ENCODE measurements at places on chromosomes 16 and 17.
A peak's percentile ranks its signal among the peaks of the same experiment; 100 is the strongest.

DNA sequence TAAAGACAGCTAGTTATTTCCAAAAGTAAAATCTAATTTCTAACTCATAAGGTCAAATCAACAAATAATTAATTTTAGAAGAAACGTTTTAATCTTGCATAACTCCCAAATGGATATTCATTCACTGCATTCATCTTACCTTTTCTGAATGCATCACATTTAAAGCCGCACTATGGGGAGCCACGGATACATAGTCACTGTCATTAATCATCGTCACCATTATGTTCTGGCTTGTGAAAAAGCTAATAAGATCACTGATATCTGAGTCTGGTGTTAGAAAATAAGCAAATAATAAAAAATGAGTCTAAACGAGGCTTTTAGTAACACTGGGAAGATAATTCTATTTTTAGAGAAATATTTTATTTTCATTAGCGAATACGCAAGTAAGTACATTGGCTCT is 42.4 kb upstream of the ABCA10 start:
- no peak for DNase-seq

- DNase-seq, result no peak
These were observed 6.2 kb downstream of the VAT1L start for GRCh38 chr16:77794586-77794985.

DNA sequence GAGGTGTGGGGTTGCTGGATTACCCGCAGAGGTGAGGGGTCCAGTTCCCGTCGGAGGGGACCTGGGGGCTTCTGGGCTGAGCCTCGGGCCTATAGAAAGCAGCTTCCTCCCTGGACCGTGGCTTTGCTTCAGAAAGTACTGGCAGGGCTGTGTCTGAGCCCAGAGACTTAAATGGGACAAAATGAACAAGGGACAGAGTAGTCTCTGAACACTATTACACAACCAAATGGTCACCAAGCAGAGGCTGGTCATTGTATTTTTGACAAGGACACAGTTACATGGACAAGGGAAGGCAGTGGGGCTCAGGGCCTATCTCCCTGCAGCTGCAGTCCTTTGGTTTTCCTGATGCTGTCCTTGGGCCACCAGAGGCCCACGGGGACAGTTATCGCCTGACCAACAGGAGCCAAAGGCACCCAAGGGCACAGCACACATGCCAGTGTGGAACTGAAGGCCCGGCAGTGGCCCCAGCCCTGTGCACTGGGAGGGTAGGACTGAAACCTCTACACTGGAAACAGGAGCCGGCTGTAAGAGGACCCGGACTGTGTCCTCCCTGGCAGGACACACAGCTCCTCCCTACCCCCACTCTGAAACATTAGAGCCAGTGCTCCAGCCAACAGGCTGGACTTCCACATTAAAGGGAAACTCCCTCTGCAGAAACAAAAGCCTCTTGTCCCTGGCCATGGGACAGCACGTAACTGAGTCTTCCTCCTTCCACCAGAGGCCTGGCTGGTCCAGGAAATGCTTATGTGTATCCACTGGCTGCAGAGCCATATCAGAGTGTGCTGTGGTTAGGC is 26.0 kb upstream of the ERN1 start:
- DNase-seq, result peak; percentile 30

DNA sequence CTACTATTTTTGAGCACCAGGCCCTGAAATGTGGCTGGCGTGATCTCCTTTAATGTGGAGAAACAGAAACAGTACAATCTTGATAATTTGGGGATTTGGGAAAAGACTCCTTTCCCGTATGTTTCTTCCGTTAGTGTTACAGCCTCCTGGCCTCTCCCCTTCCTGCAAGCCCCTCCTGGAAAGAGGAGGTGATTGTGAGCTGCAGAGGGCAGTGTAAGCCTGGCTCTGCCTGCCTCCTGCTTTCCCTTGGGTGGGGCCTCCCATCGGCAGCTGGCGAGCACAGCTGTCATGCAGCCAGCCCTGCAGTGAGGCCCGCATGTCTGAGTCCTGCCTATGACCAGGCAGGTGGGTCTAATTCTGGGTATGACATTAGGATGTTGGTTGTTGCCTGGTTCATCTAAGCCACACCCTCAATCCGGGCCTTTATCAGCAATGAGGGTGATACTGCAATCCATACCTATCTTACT is 48.7 kb upstream of the WSB1 start:
- DNase-seq, result peak; percentile 77

DNA sequence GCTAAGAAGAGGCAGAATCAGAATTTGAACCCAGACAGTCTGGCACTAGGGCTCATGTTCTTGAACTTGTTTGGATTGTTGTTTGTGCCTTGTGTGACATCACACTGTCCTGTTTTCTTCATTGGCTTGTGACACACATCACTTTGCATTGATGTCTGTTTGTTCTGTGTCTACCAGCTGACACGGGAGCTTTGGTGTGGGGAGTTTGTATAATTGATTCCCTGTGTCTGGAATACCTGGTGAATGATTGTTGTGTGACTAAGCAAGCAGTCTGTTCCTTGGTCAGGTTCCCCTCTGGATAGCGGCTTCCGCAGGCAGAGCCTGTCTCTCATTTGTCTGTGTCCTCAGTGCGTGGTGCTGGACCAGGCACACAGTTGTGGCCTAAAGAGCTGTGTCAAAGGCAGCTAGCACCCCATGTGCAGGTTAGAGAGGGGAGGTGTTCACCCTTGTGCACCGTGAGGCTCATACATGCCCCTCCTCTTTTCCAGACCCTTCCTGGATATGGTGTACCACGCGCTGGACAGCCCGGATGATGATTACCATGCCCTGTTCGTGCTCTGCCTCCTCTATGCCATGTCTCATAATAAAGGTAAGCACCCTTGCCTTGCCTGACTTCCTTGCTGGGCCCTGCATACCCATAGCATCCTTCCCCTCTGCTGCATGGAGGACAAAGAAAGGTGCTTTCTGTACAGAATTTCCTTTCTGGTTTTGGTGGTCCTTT is 80.1 kb downstream of the CLEC16A start:
- no peak for DNase-seq

- peak; percentile 12 for DNase-seq
These were observed 204.7 kb upstream of the GOT2 start for GRCh38 chr16:58938811-58939210.

- no peak for DNase-seq
These were observed 575.7 kb upstream of the CDH5 start for GRCh38 chr16:65790768-65791167.

DNA sequence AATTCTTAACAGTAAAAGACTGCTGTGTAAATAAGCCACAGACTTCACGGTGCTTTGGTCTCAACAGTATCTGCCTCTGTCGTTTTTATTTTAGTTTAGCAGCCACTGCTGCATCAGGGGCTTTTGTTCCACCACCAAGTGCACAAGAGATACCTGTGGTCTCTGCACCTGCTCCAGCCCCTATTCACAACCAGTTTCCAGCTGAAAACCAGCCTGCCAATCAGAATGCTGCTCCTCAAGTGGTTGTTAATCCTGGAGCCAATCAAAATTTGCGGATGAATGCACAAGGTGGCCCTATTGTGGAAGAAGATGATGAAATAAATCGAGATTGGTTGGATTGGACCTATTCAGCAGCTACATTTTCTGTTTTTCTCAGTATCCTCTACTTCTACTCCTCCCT is 7.9 kb downstream of the HERPUD1 start:
- no peak for DNase-seq

- no peak for DNase-seq
These were observed 202.8 kb upstream of the FOXF1 start for GRCh38 chr16:86307514-86307903.

DNA sequence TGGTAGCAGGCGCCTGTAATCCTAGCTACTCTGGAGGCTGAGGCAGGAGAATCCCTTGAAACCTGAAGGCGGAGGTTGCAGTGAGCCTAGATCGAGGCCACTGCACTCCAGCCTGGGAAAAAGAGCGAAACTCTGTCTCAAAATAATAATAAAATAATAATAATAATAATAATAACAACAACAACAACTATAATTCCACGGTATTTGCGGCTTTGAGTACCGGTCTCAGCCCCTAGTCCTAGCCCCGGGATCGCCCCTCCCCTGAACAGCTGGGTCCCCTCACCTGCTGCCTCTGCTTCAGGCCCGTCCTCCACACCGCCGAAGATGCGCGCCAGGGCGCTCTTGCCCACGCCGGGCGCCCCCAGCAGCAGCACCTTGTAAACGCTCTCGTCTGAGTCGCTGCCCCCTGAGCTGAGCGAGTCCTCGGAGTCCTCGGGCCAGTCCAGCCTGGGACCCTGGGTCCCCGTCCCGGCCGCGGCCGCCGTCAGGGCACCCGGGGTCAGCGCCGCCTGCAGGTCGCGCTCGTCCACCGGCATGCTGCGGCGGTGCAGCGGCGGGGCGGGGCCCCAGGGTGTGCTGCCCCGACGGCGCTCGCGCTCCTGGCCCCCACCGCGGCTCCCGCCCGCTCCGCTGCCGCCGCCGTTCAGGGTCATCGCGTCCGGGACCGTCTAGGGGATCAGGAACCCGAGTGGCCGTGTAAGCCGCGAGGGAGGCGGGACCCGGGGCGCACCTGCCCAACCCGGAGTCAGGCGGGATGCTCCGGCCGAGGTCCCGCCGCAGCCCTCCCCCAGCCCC is 611 bp downstream of the RRAD start:
- DNase-seq, result peak; percentile 48

DNA sequence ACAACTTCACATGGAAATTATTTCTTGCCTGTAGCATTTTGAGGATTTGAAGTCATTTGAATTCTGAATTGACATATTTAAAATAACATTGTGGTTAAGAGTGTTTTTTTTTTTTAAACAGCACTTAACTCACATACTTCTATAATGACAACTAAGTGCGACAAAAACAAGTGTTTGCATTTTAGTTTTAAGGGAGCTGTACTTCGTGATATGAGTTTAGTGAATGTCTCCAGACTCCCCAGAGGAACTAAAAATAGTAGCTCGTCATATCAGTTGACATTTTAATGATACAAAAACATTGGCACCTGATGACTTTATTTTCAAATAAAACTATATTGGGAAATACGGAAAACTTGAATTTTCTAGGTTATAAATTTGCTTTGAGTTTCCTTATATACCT is 389.6 kb upstream of the MON1B start:
- no peak for DNase-seq

GRCh38 chr17:63153488-63153887 is 187.5 kb downstream of the TANC2 start:
- no peak for DNase-seq

DNA sequence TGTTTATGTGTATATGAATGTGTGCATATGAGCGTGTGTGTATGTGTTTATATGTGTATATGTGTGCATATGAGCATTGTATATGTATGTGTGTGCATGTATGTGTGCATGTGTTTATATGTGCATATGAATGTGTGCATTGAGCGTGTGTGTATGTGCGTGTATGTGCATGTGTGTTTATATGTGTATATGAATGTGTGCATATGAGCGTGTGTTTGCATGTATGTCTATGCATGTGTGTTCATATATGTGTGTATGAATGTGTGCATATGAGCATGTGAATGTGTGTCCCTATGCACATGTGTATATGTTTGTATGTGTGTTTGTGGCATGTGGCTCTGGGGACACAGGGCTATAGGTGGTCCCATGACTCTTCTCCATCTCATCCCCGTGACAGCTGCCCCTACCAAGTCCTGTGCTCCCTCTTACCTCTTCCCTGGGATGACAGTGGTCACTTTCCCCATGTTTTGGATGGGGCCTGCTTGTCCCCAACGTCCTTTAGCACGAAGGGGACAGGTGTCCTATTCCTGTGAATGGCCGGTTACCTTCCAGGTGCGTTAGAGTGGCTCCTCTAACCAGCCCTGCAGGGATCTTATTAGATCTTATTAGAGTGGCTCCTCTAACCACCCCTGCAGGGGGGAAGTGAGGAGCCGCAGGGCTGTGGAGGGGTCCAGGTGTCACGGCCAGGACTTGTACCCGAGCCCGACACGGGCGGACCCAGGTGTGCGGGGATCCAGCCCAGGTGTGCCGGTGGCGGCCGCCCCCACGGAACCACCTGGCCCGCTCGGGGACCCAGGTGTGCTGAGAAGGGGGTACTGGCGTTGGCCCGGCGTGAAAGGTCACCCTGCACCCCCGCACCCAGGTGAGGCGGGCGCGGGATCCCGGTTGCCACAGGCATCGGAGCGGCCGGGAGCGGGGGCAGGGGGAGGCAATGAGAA is 105.6 kb downstream of the SEC14L1 start:
- no peak for DNase-seq

- peak; percentile 84 for DNase-seq
These were observed 47.2 kb downstream of the ARHGAP27 start for GRCh38 chr17:45385331-45385997.
